IMR-90 (cell line): ENCODE measurements at places on chromosomes 6 and 20. TPM values are rescaled to one million over a fixed set of nuclear protein-coding genes. Genes with fewer than 3 reads are reported as not detected.

PRR18 gene
- not detected in 2 replicates for total RNA-seq

LGSN gene
- total RNA-seq = not detected in 2 replicates

LHFPL5 gene
- not detected in 2 replicates for total RNA-seq

GRCh38 chr20:34720266-34720665, 16.1 kb downstream of the TP53INP2 start:
- peak; percentile 26 for DNase-seq
- H3K36me3 ChIP-seq = peaks cover 20% of the 10 kb centered on the region
- no peak overlapping the region for H3K27ac ChIP-seq
- no peak overlapping the region for H3K4me3 ChIP-seq
- H3K4me1 ChIP-seq = peaks cover 6% of the 10 kb centered on the region

DNA sequence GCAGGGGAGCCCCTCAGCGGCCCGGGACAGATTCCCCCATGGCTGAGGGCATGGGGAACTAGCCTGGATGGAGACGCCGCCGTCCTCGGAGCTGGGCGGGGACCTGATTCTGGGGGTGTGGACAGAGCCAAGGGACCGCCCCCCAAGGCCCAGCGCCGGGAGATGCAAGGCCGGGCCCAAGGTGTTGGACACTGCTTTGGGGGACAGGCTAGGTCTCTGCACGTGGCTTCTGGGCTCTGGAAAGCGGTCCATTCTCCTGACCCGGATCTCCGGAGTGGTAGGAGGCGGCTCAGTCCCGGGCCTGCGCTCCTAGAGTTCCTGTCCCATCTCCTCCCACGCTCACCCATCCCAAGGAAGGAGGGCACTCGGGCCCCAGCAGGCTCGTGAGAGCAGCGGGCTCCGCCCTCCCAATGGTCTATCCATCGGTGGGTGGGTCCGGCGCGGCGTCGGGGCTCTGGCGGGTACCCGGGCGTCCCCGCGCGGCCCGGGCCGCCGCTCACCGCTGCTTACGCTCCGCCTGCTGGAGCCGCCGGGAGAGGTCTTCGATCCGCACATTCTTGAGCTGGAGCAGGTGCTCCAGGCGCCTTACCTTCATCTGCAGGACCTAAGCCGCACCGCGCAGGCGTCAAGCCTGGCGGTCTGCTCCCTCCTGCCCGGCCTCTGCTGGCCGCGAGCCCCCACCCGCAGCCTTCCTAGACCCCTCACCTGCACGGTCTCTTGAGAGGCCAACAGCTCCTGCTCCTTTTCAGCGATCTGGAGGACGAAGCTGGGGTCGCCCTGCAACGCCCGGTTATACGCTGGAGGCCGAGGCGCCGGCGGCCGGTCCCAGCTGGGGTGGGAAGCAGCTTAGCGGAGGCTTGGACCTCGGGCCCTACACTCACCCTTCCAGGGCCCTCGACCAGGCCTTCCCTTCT, 3.3 kb downstream of the SPEF1 start:
- peaks cover 9% of the 10 kb centered on the region; the same call in 1 of the 2 replicates for H3K27me3 ChIP-seq
- H3K36me3 ChIP-seq = 0 out of 2 replicates have a peak, but pooled peaks cover 2% of the 10 kb centered on the region
- no peak overlapping the region for H3K27ac ChIP-seq

- no peak overlapping the region for H3K27ac ChIP-seq
- no peaks in the 10 kb centered on the region for H3K36me3 ChIP-seq
- no peak overlapping the region for H3K4me3 ChIP-seq
- no peaks in the 10 kb centered on the region for H3K4me1 ChIP-seq
- DNase-seq = no peak
These were observed 52.0 kb upstream of the TFB1M start for GRCh38 chr6:155366325-155366724.

GRCh38 chr6:87494761-87495422, 22.1 kb downstream of the SLC35A1 start:
- H3K27ac ChIP-seq = no peak overlapping the region
- H3K27me3 ChIP-seq = no peaks in the 10 kb centered on the region
- H3K4me1 ChIP-seq = no peaks in the 10 kb centered on the region
- no peak for DNase-seq

PARD6B gene
- total RNA-seq = 0.90 and 1.4 TPM in 2 replicates
